ENCODE measurements at places on chromosomes 3 and 15.

GRCh38 chr3:17771177-17772017, 29.0 kb upstream of the TBC1D5 start:
- no peak for DNase-seq

GRCh38 chr3:153927107-153927506, 194.1 kb upstream of the ARHGEF26 start:
- DNase-seq, result peak; percentile 38

DNA sequence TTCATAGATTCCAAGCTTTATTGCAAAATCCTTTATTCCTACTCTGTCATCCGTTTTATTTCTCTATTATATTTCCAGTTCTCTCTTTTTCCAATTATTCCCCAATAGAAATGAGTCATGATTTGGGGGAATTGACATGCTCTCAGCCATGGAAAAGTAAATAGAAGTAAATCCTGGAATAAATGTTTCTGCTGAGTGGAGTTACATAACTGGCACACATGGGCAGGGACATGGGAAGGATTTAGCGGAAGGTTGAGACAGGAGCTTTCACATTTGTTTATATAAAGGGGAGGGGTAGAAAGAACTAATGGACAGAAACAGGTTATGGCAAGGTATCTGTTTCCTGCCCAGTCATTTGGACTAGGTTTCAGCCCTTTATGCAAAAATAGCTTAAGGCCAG, 221.6 kb downstream of the PLOD2 start:
- peak; percentile 62 for DNase-seq

DNA sequence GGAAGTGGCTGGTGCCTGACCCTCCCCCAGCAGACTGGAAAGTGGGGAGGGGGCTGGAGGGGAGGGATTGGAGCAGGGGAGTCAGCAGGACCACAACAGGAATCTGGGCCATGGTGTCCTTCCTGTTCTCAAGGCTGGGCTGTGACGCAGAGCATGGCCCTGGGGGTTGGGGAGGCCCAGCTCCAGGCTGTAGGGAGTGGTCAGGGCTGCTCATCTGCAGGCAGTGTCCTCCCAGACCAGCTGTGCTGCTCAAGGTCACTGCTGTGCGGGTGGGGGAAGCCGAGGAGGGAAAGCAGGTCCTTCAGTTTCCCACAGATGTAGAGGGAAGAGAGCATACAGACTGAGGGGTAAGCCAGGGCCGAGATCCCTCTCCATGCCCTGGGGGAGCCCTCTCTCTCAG, 40.7 kb downstream of the CYP11A1 start:
- no peak for DNase-seq

DNA sequence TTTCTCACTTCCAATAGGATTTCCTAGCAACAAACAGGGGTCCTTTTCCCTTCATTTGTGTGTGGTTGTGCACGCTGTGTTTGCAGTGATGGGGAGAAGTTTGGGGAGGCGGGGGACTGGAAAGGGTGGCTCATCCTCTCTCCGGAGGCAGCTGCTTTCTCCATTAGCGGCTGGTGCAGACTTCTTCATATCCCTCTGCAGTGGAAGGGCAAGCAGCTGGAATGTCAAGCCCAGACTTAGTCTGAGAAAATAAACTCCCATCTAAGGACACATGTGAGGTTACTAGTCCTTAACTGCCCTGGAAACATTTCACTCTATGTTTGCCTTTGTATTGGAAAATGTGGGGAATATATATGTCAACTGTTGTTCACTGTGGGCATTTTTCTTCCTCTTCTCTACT, 467.0 kb upstream of the RASGRP1 start:
- DNase-seq, result no peak

GRCh38 chr3:101512396-101512645, 691 bp downstream of the SENP7 start:
- no peak for DNase-seq

- no peak for DNase-seq
Measured at GRCh38 chr15:96253006-96253747, 77.3 kb upstream of the NR2F2 start.

DNA sequence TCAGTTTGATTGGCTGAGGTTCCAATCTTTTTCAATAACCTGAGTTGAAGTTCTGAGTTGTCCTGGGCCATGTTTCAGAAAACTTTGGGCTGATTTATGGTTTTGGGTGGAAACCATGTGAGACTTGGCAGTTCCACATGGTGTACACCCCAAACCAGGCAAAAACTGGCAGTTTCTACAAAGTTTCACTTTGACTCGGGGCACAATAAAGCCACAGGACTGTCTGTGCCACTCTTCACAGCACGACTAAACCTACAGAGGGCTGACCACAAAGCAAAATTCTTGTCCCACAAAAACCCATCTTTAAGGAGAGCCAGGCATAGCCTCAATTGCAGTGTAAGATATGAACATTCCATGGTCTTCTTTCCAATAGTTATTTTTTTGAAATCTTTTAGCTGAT, 155.0 kb downstream of the DUT start:
- no peak for DNase-seq

DNA sequence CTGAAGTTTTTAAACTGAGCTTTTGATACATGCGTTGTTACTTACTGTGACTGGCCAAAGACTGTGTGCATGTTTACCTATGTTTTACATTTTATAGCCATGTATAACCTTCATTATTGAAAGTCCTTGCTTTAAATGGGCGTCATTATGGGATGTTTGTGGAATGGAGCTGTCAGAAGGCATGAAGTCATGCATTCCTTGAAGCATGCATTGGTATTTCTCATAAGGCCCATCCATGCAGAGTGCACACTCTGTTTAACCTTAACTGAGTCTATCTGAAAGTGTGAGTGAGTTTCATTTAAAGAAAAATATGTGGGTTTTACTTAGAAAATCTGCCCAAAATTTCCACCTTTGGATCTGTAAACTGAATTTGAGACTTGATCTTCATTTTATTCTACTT, 51.1 kb downstream of the PSMD6 start:
- peak; percentile 52 for DNase-seq

DNA sequence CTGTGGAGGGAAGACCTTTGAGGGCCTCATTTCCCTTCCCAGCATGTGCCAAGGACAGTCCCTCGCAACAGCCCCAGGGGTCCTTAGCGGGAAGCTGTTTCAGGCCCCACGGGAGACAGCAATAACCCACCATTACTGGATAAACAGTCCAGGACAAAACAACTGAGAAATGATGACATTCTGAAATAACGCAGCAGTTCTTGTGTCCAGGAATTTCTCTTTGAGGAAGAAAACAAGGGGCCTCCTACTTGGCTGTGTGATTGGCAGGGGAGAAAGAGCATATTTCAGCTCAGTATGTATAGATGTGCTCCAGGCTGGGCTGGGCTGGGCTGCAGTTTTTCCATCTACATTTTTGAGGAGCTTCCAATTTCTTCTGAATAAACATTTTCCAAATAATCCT, 82.2 kb upstream of the THBS1 start:
- DNase-seq, result no peak
